ENCODE measurements at places on chromosomes 1 and 21.

DNA sequence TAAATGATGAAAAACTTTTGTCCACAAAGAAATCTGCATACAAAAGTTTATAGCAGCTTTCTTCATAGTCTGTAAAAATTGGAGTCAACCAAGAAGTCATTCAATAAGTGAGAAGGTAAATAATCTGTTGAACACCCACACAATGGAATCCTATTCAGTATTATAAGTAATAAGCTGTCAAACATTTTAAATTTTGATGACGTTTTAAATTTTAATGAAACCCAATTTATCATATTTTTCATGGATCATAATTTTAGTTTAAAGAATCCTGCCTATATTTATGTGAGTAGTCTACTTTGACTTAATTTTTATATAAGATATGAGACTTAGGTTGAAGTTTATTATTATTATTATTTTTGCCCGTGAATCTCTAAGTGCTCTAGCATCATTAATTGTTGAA lies 20.0 kb downstream of the OR10J1 start:
- no peak for DNase-seq

DNA sequence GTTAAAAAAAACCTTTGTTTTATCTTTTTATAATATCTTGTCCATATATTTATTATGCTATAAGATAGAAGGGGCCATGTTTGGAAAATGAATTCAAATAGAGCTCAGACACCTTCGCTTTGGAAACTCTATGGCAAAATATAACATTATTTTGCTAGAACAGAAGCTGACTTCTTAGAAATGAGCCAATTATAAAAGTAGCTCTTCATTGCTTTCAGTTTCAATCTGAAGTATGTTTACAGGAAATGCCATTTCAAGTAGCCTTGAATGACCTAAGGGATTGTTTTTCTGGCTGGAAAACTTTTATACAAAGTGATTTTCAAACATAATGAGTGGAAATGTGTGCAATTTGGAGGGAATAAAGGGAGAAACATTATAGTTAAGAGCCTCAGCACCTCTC lies 37.8 kb upstream of the GBP5 start:
- no peak for DNase-seq

DNA sequence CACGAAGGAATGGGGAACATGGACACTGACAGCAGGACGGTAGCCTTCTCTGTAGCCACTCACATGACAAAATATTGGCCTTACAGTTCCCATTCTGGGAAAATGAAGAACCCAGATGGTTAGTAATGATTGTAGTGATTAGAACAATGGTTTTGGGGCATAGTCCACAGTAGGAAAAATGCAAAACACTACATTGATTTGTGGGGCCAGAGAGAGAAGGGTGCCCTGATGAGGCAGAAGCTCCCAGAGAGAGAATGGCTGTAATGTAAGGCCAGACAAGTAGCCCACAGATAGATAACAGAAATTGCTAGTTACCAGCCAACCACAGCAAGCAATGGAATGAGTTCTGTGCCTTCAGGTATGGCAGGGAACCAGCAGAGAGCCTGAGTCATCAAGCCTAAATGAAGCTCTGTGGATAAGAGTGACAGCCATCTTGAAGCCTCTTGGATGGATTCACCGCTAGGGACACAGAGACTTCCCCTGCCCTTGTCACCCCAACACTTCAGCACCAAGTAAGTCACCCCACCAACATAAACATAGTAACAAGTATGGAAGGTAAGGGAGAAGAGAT lies 206.1 kb downstream of the BACH1 start:
- no peak for DNase-seq

DNA sequence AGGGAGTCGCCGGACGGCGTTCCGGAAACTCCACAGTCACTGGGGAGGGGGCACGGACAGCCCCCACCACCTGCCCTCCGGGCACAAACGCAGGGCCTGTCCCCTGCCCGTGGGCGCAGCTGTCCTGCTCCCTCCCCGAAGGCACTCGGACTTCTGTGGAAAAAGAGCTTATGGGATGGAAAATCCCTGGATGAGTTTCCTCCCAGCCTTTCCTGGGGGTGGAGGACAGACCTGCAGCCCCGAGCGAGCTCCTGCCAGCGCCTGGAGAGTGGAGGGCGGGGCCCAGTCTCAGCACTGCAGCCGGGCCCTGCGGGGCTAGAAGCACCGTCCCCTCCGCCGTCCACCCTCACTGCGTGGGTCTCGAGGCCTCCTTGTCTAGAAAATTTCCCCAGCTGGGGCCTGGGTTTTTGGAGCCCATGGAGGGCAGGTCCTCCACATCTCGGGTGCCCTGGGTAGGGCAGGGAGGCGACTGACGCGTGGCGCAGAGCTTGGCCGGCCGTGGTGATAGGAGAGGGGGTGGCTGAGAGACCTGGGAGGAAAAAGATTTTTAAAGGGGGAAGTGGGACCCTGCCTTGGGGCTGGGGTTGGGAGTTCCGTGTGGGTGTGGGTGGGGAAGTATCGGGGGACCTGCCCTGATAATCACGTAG lies 6.4 kb upstream of the COL6A1 start:
- no peak for DNase-seq

GRCh38 chr1:174988539-174988938 lies 11.2 kb upstream of the CACYBP start:
- no peak for DNase-seq

All from activated CD4-positive, alpha-beta T cell treated with anti-CD3 and anti-CD28 coated beads for 4 hours (primary cell).